Muscle of leg (tissue), 16 donors: ENCODE measurements at places on chromosomes 7 and 10. TPM values are rescaled to one million over a fixed set of nuclear protein-coding genes. Genes with fewer than 3 reads are reported as not detected.
A peak's percentile ranks its signal among the peaks of the same experiment; 100 is the strongest.

The MBL2 gene
- 0.06 TPM for polyA plus RNA-seq

DNA sequence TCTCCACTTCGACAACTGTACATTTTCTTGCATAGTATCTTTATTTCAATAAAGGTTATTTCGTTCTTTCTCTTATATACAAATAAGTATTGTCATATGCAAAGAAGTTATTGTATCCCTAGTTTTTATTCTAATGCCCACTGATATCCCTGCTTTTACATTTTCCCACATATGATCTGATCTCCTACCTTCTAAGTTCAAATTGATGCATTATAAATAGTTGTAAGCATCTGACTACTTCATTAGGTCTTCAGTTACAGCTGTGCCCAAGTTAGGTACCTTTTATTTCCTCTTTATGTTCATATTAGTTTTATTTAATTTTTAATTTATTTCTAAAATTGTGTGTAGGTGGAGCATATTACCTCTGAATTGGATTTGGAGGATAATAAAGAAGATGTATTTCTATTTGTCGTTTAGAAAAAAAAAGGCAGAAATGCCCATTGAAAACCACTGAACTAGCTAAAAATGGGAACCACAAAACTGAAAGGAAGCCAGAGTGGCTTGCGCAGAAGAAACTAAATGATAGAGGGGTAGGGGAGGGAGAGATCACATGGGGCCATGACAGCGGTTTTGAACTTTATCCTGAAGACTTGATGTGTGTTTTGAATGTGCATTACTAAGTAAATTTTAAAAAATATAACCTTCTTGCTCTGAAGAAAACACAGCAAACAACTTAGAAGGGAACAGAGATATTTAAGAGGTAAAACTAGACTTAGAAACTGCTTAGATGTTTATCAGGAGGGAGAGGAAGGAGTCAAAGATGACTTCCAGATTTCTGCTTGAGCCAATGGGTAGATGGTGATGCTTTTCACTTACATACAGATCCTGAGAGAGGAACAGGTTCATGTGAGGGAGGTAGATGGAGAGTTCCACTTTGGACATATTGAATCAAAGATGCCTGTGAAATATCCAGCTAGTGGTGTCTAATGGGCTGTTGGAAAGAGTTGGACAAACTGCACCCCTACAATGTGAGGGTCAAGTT lies 9.3 kb upstream of the ZC3HAV1L start:
- peak; percentile 25 for DNase-seq
- no peaks in the 10 kb centered on the region for H3K27me3 ChIP-seq
- H3K27ac ChIP-seq, result peak overlapping the region; percentile 10
- H3K4me1 ChIP-seq, result no peaks in the 10 kb centered on the region

GRCh38 chr7:16071246-16071857 lies 350.0 kb downstream of the CRPPA start:
- H3K36me3 ChIP-seq, result no peaks in the 10 kb centered on the region
- H3K27me3 ChIP-seq, result no peaks in the 10 kb centered on the region
- H3K4me3 ChIP-seq, result no peak overlapping the region
- peak; percentile 95 for DNase-seq

DNA sequence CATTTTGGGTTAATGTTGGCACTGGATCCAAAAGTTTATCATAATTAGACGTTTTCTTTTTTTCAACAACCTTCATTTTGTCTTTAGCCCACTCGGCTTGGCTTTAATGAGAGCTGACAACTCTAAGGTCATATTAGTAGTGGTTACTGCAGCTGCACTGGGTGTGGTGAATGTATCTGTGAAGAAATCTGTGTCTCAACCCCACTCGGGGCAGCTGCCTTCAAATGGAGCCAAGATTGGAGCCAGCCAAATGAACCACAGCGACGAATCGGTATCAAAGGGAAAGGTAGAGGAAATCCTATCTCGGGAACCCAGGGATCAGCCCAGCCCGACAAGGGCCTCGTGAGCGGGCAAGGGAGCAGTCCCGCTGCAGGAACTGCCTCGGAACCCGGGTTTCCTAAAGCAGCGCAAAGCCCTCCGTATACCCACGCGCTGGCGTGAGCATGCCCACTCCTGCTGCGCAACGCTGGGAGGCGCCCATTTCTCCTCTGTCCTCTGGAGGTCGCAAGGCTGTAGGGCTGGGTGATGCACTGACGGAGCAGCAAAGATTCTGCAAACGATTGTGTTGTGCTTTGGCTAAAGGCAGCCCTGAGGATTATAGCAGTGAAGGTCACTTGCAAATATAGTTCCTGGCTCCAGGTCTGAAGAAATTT lies 98.7 kb upstream of the MBL2 start:
- no peaks in the 10 kb centered on the region for H3K36me3 ChIP-seq
- no peak for DNase-seq
- H3K27ac ChIP-seq, result no peak overlapping the region
- no peak overlapping the region for H3K4me3 ChIP-seq
- H3K4me1 ChIP-seq, result peaks cover 7% of the 10 kb centered on the region

DNA sequence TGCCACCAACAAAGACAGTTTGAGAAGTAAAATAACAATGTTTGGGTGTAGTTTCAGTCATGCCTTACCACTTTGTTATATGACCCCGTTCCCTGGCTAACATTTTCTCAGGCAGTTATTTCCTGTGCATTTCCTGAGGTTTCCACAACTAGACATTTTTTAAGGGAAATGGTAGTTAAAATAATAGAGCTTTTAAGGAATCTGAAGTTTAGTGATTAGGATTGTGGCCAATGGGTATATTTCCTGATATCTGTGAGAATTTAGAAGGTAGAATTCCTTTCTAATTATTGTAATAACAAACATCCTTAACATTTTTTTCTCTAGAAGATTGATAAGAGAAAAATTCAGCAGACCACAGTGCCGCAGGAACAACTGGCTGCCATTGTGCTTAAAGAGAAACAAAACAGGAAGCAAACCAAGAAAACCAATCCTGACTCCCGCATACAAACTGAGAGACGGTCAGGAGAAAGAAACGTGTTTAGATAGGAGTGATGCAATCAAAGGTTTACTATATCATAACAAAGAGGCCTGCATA lies 193.6 kb downstream of the MBL2 start:
- DNase-seq, result no peak
- no peaks in the 10 kb centered on the region for H3K27me3 ChIP-seq
- no peak overlapping the region for H3K4me3 ChIP-seq
- no peaks in the 10 kb centered on the region for H3K36me3 ChIP-seq
- no peak overlapping the region for H3K27ac ChIP-seq

- no peak overlapping the region for H3K27ac ChIP-seq
- peak; percentile 36 for DNase-seq
These were observed 7.5 kb upstream of the ARHGAP22 start for GRCh38 chr10:48612236-48612943.

DNA sequence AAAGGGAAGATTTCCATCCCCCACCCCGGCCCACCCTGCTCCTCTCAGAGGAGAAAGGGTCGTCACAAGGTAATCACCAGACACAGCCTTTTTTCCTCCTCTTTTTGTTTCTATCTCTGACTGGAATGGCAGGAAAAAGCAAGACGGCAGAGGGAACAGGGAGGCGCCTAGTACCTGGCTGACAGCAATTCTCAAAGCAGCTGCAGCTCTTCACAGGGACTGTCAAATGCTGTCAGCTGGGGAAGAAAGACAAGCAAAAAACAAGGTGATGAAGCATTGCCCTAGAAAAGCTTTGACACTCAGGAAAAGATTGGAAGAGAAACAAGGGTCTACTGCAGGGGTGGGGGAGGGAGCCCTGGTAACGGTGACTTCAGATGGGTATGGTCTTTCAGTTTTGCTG lies 52.7 kb downstream of the GNA12 start:
- no peak overlapping the region for H3K4me3 ChIP-seq
- peaks cover 2% of the 10 kb centered on the region for H3K4me1 ChIP-seq
- no peaks in the 10 kb centered on the region for H3K27me3 ChIP-seq
- H3K36me3 ChIP-seq, result peaks cover 62% of the 10 kb centered on the region
- H3K27ac ChIP-seq, result no peak overlapping the region
- no peak for DNase-seq

The HTR7 gene
- 0.20 TPM for polyA plus RNA-seq

The SPDYE2B gene
- 0.26 TPM for polyA plus RNA-seq

The PKD2L1 gene
- polyA plus RNA-seq, result not detected

DNA sequence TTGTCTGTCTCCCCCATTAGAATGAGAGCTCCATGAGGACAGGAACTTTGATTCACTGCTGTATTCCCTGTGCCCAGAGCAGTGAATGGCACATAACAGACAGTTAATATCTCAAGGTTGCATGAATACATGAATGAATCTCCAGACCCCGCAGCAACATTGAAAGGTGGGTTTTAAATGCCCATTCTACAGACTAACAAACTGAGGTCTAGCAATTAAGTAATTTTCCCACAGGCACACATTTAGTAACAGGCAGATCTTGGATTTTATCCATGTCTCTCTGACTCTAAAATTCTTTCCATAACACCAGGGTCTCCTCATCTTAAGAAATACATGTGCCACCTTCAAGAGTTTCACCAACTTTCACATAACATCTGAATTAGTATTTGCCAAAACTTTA lies 104.7 kb upstream of the ARID5B start:
- no peaks in the 10 kb centered on the region for H3K4me1 ChIP-seq
- no peak for DNase-seq
- no peak overlapping the region for H3K4me3 ChIP-seq
